ENCODE measurements at places on chromosomes 16 and 17.

GRCh38 chr17:44077595-44077909 lies 7.0 kb downstream of the G6PC3 start:
- no peak for DNase-seq

DNA sequence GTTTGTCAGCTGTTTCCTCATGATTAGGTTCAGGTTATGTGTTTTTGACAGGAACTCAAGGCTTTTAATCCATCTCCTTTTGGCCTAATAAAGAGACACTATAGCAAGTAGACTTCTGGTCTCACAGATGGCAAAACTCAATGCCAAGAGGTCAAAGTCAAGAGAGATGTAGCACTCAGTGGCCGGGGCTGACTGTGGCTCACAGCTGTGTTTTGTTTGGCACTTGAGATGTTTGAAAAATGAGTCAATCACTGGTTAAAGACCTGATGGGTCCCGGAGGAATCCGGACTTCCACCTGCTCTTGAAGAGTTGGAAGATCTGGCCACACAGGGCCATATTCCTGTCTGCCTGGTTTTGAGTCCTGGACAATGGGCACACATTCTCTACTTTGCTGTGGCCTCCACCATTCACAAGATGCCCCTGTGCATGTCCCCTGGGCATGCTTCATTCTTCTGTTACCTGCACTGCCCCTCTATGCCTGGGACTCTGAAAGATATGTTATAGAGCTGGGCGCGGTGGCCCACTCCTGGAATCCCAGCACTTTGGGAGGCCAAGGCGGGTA lies 210.3 kb downstream of the SNX29 start:
- peak; percentile 36 for DNase-seq

DNA sequence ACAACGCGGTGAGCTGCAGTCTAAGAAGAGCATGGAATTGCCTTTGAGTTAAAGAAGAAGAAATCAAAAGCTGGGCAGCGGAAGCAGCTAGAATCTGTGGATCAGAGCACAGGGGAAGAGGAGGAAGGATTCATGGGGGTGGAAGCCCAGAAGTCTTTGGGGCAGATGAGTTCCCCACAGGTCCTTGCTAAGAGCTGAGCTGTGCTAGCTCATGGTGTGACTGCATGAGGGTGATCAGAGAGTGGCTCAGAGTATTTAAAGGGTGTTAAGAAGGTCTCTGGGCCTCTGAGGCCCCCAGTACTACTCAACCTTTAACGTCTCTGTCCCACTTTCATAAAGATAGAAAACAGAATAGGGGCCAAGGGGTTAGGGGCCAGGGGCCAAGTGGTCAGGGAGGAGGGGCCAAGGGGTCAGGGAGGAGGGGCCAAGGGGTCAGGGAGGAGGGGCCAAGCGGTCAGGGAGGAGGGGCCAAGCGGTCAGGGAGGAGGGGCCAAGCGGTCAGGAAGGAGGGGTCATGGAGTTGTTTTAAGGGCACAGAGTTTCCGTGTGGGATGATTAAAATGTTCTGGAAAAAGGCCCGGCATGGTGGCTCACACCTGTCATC lies 12.0 kb upstream of the TRPV3 start:
- no peak for DNase-seq

GRCh38 chr17:143785-144281 lies 6.5 kb downstream of the SCGB1C2 start:
- peak; percentile 56 for DNase-seq

Data from epithelial cell of esophagus (primary cell).